ENCODE measurements at places on chromosomes 5 and 9. TPM values are rescaled to one million over a fixed set of nuclear protein-coding genes. Genes with fewer than 3 reads are reported as not detected.

GRCh38 chr9:83956086-83956435 is 24.0 kb downstream of the HNRNPK start:
- DNase-seq = no peak
- H3K27ac ChIP-seq = peak overlapping the region; percentile 60
- no peaks in the 10 kb centered on the region for H3K36me3 ChIP-seq
- H3K4me3 ChIP-seq = peak overlapping the region; percentile 61

GRCh38 chr9:80934095-80934494 is 755.3 kb downstream of the TLE1 start:
- no peaks in the 10 kb centered on the region for H3K4me1 ChIP-seq
- no peak for DNase-seq
- no peak overlapping the region for H3K4me3 ChIP-seq

- DNase-seq = no peak
- no peaks in the 10 kb centered on the region for H3K27me3 ChIP-seq
- 0 out of 2 replicates have a peak, but pooled peaks cover 3% of the 10 kb centered on the region for H3K36me3 ChIP-seq
- no peak overlapping the region for H3K4me3 ChIP-seq
Observed at GRCh38 chr5:65209341-65209740, 272.4 kb downstream of the ADAMTS6 start.

DNA sequence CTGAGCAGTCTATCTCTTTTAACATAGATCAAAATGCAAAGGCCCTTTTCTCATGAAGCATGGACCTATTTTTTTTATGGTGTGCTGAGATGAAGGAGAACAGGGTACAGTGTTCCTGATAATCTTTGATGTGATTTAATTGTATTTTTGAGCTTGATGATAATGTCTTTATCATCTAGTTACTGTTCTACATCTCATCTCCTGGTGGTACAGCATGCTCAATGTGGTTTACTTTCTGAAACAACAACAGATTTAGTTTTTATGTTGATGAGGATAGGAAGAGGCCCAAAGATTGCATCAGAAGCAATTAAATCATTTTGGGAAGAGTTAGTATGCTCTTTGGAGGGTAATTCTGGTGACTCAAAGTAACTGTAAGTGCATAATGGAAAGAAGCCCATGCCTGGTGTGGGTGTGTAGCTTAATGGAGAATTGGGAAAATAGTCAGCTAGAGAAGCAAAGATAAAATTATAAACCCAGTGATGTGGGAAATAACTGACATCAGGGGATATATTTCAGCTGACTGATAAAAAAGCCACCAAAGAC is 123.0 kb upstream of the KCNN2 start:
- no peak overlapping the region for H3K4me3 ChIP-seq
- DNase-seq = no peak
- H3K27me3 ChIP-seq = no peaks in the 10 kb centered on the region

GRCh38 chr9:134731497-134732391 is 90.1 kb downstream of the COL5A1 start:
- H3K36me3 ChIP-seq = peaks cover 9% of the 10 kb centered on the region
- H3K4me3 ChIP-seq = no peak overlapping the region
- DNase-seq = no peak
- H3K4me1 ChIP-seq = peaks cover 36% of the 10 kb centered on the region
- no peak overlapping the region for H3K27ac ChIP-seq

GRCh38 chr5:31754741-31755675 is 116.1 kb downstream of the PDZD2 start:
- H3K36me3 ChIP-seq = no peaks in the 10 kb centered on the region
- H3K4me1 ChIP-seq = no peaks in the 10 kb centered on the region
- no peak for DNase-seq

GRCh38 chr5:71537687-71538086 is 49.5 kb upstream of the MCCC2 start:
- H3K4me3 ChIP-seq = no peak overlapping the region
- H3K4me1 ChIP-seq = no peaks in the 10 kb centered on the region
- H3K27me3 ChIP-seq = no peaks in the 10 kb centered on the region

GRCh38 chr5:139848508-139849100 is 53.0 kb downstream of the PSD2 start:
- peak overlapping the region; percentile 34 for H3K4me3 ChIP-seq
- no peaks in the 10 kb centered on the region for H3K36me3 ChIP-seq
- H3K4me1 ChIP-seq = no peaks in the 10 kb centered on the region

DEPDC1B gene
- total RNA-seq = 33.9 TPM

DNA sequence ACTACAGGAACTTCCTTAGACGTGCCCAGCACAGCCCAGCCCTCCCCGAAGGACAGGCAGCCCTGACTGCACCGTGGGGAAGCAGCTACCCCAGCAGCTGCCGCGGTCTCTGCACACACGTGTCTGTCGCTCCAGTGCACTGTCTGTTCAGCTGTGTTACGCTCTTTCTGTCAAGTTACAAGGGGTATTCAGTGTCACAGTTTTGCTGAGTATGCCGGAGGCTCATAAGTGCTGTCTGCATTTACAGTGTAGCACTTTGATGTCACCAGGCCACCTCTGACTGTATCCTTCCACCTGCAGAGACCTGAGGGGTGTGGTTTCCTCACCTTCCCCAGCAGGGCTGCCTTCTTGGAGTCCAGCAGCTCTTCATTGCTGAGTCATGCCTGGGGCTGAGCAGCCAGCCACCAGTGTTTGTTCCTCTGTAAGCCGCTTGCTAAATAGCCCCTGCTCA is 126.8 kb downstream of the EHMT1 start:
- H3K4me1 ChIP-seq = peaks cover 16% of the 10 kb centered on the region
- no peak overlapping the region for H3K4me3 ChIP-seq
- no peaks in the 10 kb centered on the region for H3K27me3 ChIP-seq
- peak overlapping the region; percentile 64 for H3K27ac ChIP-seq
- peak; percentile 93 for DNase-seq

MELK gene
- total RNA-seq = 86.3 TPM

DNA sequence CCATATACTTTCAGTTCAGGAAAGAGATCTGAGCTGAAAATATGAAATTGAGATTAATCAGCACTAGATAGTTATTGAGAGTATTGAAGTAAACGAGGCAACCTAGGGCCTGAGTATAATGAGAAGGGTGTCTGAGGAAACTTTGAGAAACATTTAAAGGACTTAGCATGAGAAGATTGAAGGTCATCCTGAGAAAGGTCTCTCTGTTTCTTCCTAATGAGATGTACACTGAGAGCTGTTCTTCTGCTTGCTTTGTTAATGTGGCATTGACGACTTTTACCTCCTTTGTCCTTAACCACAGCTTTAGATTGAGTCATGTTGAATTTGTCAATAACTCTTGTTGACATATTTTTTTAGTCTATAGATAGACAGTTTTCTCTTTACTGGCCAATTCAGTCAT is 145.1 kb upstream of the ACTBL2 start:
- H3K27me3 ChIP-seq = no peaks in the 10 kb centered on the region
- no peak overlapping the region for H3K4me3 ChIP-seq
- no peaks in the 10 kb centered on the region for H3K4me1 ChIP-seq
- no peak overlapping the region for H3K27ac ChIP-seq
- DNase-seq = no peak

VDAC1 gene
- 324 TPM for total RNA-seq

DNA sequence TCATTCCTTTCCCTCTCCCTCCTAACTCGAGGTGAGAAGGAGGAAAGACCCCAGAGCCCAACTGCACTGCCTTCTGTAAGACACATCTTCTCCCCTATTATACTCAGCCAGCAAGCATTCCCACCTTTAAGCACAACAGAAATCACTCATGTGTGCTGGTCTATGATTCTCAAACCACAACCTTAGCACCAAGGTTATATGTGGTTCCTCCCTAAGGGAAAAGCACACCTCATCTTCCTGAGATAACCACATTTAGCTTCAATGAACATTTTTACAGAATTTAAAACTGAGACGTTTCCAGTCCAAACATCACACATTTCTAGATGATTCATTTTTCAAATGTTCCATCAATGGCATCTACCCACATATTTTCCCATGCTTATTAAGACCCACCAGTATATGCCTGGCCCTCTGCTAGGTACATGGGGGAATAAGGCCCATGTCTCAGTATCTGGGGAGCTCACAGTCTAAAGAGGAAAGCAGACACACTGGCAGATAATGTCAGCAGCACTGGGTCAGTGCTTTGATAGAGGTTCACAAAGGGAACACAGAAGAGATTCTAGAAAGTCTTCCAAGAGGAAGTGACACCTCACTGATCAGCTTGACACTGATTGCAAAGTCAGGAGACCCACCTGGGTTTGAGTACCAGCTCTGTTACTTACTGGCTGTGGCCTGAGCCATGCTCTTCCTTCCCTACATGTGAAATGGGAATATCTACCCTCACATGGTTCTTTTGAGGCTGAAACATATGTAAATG is 245.4 kb downstream of the DENND1A start:
- no peak overlapping the region for H3K27ac ChIP-seq
- no peak for DNase-seq
- peaks cover 32% of the 10 kb centered on the region for H3K4me1 ChIP-seq
- no peak overlapping the region for H3K4me3 ChIP-seq
- no peaks in the 10 kb centered on the region for H3K27me3 ChIP-seq
- no peaks in the 10 kb centered on the region for H3K36me3 ChIP-seq

GRCh38 chr5:77632526-77633206 is 5.8 kb downstream of the OTP start:
- no peaks in the 10 kb centered on the region for H3K36me3 ChIP-seq
- no peak overlapping the region for H3K4me3 ChIP-seq
- no peaks in the 10 kb centered on the region for H3K27me3 ChIP-seq
- H3K27ac ChIP-seq = no peak overlapping the region
- no peaks in the 10 kb centered on the region for H3K4me1 ChIP-seq

SMIM33 gene
- not detected for total RNA-seq

- H3K36me3 ChIP-seq = no peaks in the 10 kb centered on the region
- no peak overlapping the region for H3K4me3 ChIP-seq
- no peaks in the 10 kb centered on the region for H3K27me3 ChIP-seq
- H3K4me1 ChIP-seq = peaks cover 2% of the 10 kb centered on the region
- H3K27ac ChIP-seq = no peak overlapping the region
Observed at GRCh38 chr9:125258160-125258785, 3.4 kb upstream of the GAPVD1 start.

GRCh38 chr9:20353524-20353923 is 268.8 kb downstream of the MLLT3 start:
- H3K27me3 ChIP-seq = no peaks in the 10 kb centered on the region
- no peaks in the 10 kb centered on the region for H3K36me3 ChIP-seq
- no peak for DNase-seq
- no peak overlapping the region for H3K4me3 ChIP-seq

FRRS1L gene
- 0.02 TPM for total RNA-seq

GRCh38 chr9:72733895-72734294 is 212.5 kb downstream of the TMC1 start:
- H3K27ac ChIP-seq = no peak overlapping the region
- H3K4me3 ChIP-seq = no peak overlapping the region
- H3K36me3 ChIP-seq = no peaks in the 10 kb centered on the region
- no peak for DNase-seq
- no peaks in the 10 kb centered on the region for H3K4me1 ChIP-seq
- H3K27me3 ChIP-seq = no peaks in the 10 kb centered on the region

LCN1 gene
- total RNA-seq = not detected

SLC45A2 gene
- not detected for total RNA-seq

DNA sequence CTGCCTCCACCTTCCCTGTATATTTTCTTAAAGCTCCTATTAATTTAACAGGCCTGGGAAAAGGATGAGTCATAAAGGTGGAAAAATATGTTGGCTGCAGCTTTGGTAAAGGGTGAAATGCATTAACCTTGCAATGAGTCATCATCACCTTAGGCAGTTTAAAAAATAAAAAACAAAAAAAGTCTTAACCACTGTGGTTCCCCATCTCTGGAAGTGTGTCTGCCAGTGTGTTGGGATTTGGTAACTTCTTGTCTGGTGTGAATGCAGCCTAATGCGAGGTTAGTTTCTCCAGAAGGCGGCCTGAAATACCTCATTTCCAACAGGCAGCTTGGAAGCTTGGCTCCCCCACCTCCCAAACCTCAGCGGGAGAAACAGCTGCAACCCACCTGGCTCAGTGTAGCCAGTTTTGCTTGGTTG is 265.3 kb upstream of the GAS1 start:
- H3K4me1 ChIP-seq = peaks cover 23% of the 10 kb centered on the region
- peak overlapping the region; percentile 8 for H3K27ac ChIP-seq
- no peak overlapping the region for H3K4me3 ChIP-seq
- H3K36me3 ChIP-seq = no peaks in the 10 kb centered on the region
- no peaks in the 10 kb centered on the region for H3K27me3 ChIP-seq

DNA sequence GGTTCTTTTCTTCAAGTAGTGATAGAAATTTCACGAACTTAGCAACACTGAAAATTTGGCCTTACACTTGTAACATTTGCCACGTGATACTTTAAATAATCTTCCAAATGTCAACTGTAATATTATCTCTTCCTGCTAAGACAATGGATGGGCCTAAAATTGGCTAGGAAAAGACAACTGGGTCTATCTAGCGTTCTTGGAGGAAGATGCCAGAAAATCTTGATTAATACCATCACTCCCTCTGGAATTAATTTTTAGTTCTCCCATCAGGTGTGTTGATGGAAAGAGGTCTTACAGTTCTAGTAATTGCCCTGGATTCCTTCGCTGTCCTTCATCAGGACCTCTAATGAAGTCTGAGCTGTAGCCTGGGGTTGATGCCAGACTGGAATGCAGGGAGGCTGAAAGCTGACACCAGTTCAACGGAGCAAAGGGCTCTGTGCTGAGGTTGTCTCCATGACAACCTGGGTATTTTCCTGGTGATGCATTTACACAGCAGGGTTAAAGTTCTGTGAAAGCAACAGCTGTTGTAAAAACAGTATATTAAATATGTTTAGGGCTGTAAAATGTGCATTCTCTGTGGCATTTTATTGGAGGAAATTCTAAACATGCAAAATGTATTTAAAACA is 92.3 kb downstream of the GAS1 start:
- peak overlapping the region; percentile 73 for H3K27ac ChIP-seq
- no peaks in the 10 kb centered on the region for H3K27me3 ChIP-seq
- DNase-seq = peak; percentile 96
- H3K4me1 ChIP-seq = peaks cover 61% of the 10 kb centered on the region
- no peaks in the 10 kb centered on the region for H3K36me3 ChIP-seq

DNA sequence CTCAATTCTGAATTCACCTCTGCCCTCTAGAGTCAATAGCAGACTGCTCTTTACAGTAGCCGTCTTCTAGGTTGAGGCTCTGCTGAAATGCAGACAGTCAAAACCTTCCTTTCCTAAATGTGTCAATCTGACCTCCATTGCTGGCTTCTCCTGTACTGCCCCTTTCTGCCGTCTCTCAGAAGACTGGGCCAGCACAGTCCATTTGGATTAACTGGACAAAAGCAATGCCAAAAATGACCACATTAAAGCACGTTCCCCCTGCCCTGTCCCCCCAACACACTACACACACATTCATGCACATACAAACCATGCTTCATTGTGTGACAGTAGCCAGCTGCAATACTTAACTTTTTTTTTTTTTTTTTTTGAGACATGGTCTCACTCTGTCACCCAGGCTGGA is 130.2 kb upstream of the LIFR start:
- H3K27ac ChIP-seq = no peak overlapping the region
- H3K36me3 ChIP-seq = no peaks in the 10 kb centered on the region
- no peaks in the 10 kb centered on the region for H3K27me3 ChIP-seq
